H9 (cell line): ENCODE measurements at places on chromosomes 2 and 18. TPM values are rescaled to one million over a fixed set of nuclear protein-coding genes. Genes with fewer than 3 reads are reported as not detected.

- H3K27me3 ChIP-seq, result no peaks in the 10 kb centered on the region
- no peak for DNase-seq
- H3K4me1 ChIP-seq, result no peaks in the 10 kb centered on the region
- peaks cover 4% of the 10 kb centered on the region; the same call in 2 of the 3 replicates for H3K36me3 ChIP-seq
Observed at GRCh38 chr2:184402381-184402780, 195.9 kb upstream of the ZNF804A start.

GRCh38 chr2:95017071-95017501 is 8.4 kb upstream of the MAL start:
- no peak overlapping the region for H3K4me3 ChIP-seq
- no peak overlapping the region for H3K27ac ChIP-seq
- peaks cover 4% of the 10 kb centered on the region; the same call in 1 of the 2 replicates for H3K4me1 ChIP-seq
- no peaks in the 10 kb centered on the region for H3K36me3 ChIP-seq

- H3K27ac ChIP-seq, result peak overlapping the region; percentile 71
- peaks cover 4% of the 10 kb centered on the region; the same call in 1 of the 2 replicates for H3K4me1 ChIP-seq
- peak; percentile 65 for DNase-seq
- H3K36me3 ChIP-seq, result peaks cover 19% of the 10 kb centered on the region
- H3K27me3 ChIP-seq, result no peaks in the 10 kb centered on the region
Observed at GRCh38 chr2:165794536-165794928, 485 bp upstream of the GALNT3 start.

The SP5 gene
- total RNA-seq, result 1.7 and 2.2 TPM in 2 replicates

GRCh38 chr2:118857677-118858484 is 10.4 kb upstream of the EN1 start:
- H3K27ac ChIP-seq, result no peak overlapping the region
- peaks cover 85% of the 10 kb centered on the region for H3K27me3 ChIP-seq
- no peaks in the 10 kb centered on the region for H3K36me3 ChIP-seq
- DNase-seq, result peak; percentile 48
- peak overlapping the region; percentile 62 for H3K4me3 ChIP-seq

GRCh38 chr2:48755473-48755872 is at the start of gene LHCGR:
TSS of gene LHCGR (minus strand) at chr2:48755724. CDS start at chr2:48755671, 53 bp downstream.
- peak within 1 kb of the TSS; percentile 81 for H3K4me3 ChIP-seq
- no peak within 1 kb of the TSS for H3K27ac ChIP-seq
- H3K27me3 ChIP-seq, result no peaks in the 10 kb centered on the region; the same call in 1 of the 2 replicates

GRCh38 chr18:79429381-79429780 is 33.7 kb downstream of the NFATC1 start:
- H3K4me3 ChIP-seq, result no peak overlapping the region
- H3K27ac ChIP-seq, result no peak overlapping the region
- peaks cover 3% of the 10 kb centered on the region; the same call in 1 of the 3 replicates for H3K36me3 ChIP-seq
- no peaks in the 10 kb centered on the region for H3K27me3 ChIP-seq
- H3K4me1 ChIP-seq, result no peaks in the 10 kb centered on the region

The STPG4 gene
- 0.13 and 0.42 TPM in 2 replicates for total RNA-seq
